ENCODE measurements at places on chromosomes 5 and 9.

DNA sequence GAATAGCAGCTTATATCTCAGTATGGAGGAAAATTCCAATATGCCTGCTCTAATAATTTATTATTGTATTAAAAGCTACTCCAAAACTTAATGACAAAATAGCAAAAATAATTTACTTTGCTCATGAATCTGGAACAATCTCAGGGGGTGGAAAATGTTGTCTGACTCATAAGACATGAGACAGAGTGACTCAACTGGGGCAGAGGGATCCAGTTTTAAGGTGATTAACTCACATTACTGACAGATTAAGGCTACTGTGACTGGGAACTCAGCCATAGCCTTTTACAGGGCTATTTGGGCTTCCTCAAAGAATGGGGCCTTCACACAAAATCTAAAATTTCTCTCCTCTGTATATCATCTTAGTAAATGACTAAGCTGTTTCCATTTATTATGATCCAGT is 1172.9 kb downstream of the CDH12 start:
- no peak for DNase-seq
- H3K4me3 ChIP-seq = no peak overlapping the region
- no peak overlapping the region for H3K27ac ChIP-seq

- H3K27ac ChIP-seq = peak overlapping the region; percentile 79
- DNase-seq = no peak
- no peaks in the 10 kb centered on the region for H3K36me3 ChIP-seq
- H3K27me3 ChIP-seq = no peaks in the 10 kb centered on the region
These were observed 86.7 kb upstream of the ALDH1A1 start for GRCh38 chr9:73039271-73040263.

DNA sequence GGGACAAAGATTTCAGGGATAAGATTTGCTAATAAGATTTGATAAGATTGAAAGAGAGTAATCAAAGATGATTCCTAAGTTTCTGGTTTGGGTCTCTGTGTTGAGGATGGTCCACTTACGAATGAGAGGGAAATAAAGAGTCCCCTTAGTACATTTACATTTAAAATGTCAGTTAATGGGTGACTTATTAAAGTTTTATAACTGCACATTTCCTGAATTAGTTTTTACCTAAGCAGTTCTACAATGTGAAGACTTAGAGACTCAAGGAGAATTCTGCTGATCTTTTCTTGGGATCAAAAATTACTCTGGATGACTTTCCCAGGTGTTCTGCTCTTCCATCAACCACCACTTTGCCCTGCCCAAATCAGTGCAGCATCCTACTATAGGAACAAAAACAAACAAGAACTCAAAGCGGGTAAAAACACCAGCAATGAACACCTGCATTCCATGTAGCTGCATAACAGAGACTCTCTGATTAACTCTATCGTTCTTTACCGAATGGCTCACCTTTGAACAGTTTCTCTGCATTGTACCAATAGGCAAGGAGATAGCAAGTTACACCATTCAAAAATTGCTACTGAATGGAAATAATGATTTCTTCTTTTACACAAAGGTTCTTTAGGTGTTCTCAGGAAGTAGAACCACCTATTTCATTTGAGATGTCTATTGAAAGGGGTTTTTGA is 65.3 kb downstream of the PRLR start:
- H3K4me1 ChIP-seq = no peaks in the 10 kb centered on the region
- no peaks in the 10 kb centered on the region for H3K36me3 ChIP-seq
- no peak overlapping the region for H3K4me3 ChIP-seq
- H3K27ac ChIP-seq = no peak overlapping the region

GRCh38 chr9:20200991-20201431 is 412.2 kb upstream of the SLC24A2 start:
- H3K27me3 ChIP-seq = no peaks in the 10 kb centered on the region
- no peaks in the 10 kb centered on the region for H3K36me3 ChIP-seq
- no peak overlapping the region for H3K27ac ChIP-seq
- H3K4me1 ChIP-seq = no peaks in the 10 kb centered on the region
- no peak overlapping the region for H3K4me3 ChIP-seq

- H3K27ac ChIP-seq = peak overlapping the region; percentile 49
- no peak overlapping the region for H3K4me3 ChIP-seq
- no peaks in the 10 kb centered on the region for H3K27me3 ChIP-seq
- H3K4me1 ChIP-seq = peaks cover 32% of the 10 kb centered on the region
- no peak for DNase-seq
These were observed 12.9 kb downstream of the WWC1 start for GRCh38 chr5:168304349-168304748.

DNA sequence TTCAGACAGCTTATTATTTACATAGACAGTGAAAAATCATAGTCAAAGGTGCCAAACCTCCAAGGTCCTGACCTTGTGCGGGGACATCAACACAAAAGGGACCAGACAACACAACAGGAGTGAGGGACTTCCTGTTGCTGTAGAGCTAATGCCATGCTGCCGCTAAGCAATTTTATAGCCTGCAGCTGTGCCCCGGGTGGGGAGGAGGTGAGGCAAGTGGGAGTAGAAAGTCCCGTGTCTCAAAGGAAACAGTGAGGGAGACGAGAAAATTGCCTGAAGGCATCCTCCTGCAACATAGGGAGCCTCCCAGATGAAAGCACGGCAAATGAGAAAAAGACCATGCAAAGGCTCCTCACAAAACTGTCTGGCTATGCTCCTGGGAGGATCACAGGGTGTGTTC is 58.8 kb downstream of the CAAP1 start:
- peaks cover 4% of the 10 kb centered on the region for H3K36me3 ChIP-seq
- no peaks in the 10 kb centered on the region for H3K4me1 ChIP-seq
- no peak for DNase-seq
- no peaks in the 10 kb centered on the region for H3K27me3 ChIP-seq

GRCh38 chr9:69744688-69745380 is 15.0 kb downstream of the PTAR1 start:
- no peak overlapping the region for H3K4me3 ChIP-seq
- no peaks in the 10 kb centered on the region for H3K27me3 ChIP-seq
- no peak overlapping the region for H3K27ac ChIP-seq
- peaks cover 43% of the 10 kb centered on the region for H3K36me3 ChIP-seq

DNA sequence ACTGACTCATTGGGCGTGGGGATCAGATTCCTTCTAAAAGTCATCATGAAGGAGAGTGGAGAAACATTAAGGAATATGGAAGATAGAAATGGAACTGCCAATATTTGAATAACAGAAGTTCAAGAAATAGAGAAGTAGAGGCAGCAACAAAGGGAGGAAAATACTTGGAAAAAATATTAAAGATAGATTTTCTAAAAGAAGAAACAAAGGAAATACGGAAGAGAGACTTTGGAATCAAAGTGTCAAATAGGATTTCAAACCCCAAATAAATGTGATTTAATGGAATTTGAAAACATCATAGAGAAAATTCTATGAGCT is 605.1 kb upstream of the KLF4 start:
- H3K4me1 ChIP-seq = no peaks in the 10 kb centered on the region
- no peak overlapping the region for H3K4me3 ChIP-seq
- H3K27me3 ChIP-seq = no peaks in the 10 kb centered on the region
- no peaks in the 10 kb centered on the region for H3K36me3 ChIP-seq
- no peak for DNase-seq
- no peak overlapping the region for H3K27ac ChIP-seq

- H3K36me3 ChIP-seq = no peaks in the 10 kb centered on the region
- peaks cover 49% of the 10 kb centered on the region for H3K4me1 ChIP-seq
- no peak for DNase-seq
- H3K27me3 ChIP-seq = no peaks in the 10 kb centered on the region
- H3K4me3 ChIP-seq = no peak overlapping the region
- no peak overlapping the region for H3K27ac ChIP-seq
These were observed 52.8 kb downstream of the MLLT3 start for GRCh38 chr9:20569525-20569924.

DNA sequence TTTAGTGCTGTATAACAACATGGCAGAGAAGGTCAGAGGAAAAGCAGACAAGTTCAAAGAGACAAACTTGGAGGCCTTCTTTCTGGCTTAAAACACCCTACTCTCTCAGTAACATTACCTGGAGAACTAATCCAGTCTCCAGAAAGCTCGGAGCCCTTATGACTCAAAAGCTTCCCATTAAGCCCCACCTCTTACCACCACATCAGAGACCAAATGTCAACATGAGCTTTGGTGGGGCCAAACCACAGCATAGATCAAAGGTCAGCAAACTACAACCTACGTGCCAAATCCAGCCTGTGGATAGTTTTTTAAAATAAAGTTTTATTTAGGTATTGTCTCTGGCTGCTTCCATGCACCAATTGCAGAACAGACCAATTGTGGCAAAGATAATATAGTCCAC is 589.9 kb downstream of the DNAH5 start:
- DNase-seq = no peak
- H3K27ac ChIP-seq = no peak overlapping the region
- no peaks in the 10 kb centered on the region for H3K27me3 ChIP-seq
- H3K36me3 ChIP-seq = no peaks in the 10 kb centered on the region
- no peak overlapping the region for H3K4me3 ChIP-seq

DNA sequence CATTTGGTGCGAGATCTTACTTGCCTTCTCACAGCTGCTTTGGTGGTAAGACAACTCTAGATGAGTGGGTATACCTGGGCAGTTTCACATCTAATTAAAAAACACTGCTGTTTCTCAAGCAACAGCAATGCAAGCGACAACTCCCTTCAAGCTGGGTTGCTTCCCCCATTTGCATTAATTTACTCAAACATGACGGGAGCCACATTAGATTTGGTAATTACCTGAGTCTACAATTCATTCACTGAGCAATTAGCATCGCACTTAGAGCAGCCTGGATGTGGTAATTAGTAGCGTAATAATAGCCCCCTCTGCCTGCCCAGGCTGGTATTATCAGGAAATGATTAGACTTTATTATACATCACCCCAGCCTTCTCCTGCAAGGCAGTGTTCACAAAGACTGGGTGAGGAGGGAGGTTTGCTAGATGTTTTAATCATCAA is 73.4 kb downstream of the FBXO38 start:
- H3K4me3 ChIP-seq = no peak overlapping the region
- no peak overlapping the region for H3K27ac ChIP-seq
- no peak for DNase-seq

- H3K4me1 ChIP-seq = peaks cover 62% of the 10 kb centered on the region
- peak; percentile 70 for DNase-seq
- no peak overlapping the region for H3K4me3 ChIP-seq
- no peaks in the 10 kb centered on the region for H3K27me3 ChIP-seq
These were observed 58.6 kb downstream of the DIAPH1 start for GRCh38 chr5:141560151-141560550.
